ENCODE measurements at places on chromosomes 5 and 9.

- DNase-seq, result no peak
Observed at GRCh38 chr9:124768334-124768733, 2.8 kb downstream of the NR6A1 start.

DNA sequence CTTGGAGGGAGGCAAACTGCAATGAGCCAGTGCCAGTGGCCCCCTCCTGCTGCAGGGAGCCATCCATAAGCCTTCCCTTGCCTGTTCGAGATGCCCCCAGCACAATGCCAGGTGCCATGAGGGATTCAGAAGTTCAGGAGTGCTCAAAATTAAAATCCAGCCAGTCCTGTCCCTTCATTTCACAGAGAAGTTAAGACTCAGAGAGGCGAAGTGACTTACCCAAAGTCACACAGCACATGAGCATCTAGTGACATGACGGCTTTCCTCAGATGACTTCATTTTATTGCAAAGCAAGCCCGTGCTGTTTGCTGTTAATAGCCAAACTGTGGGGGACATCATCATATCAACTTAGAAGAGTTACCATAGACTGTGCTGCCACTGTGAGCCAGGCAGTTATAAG, 69.3 kb upstream of the SAP30L start:
- DNase-seq, result no peak

GRCh38 chr5:54514291-54514690, 3.3 kb upstream of the SNX18 start:
- DNase-seq, result no peak

DNA sequence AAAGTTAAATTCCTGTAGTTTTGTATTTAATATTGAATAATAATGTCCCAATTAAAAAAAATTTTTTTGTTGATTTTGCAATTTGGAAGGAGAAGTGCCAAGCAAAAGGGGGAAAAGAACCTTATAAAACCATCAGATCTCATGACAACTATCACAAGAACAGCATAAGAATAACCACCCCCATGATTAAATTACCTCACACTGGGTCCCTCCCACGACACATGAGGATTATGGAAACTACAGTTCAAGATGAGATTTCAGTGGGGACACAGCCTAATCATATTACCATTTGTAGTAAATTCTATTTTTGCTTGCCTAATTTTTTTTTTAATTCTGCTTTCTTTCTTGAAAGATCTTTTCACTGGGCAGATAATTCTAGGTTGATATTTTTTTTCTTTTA, 33.4 kb upstream of the FCHO2 start:
- DNase-seq, result no peak

GRCh38 chr9:3277200-3277599, 248.6 kb downstream of the RFX3 start:
- DNase-seq, result no peak

- no peak for DNase-seq
Observed at GRCh38 chr9:91734371-91734981, 215.6 kb downstream of the ROR2 start.

- no peak for DNase-seq
Observed at GRCh38 chr5:91955610-91956009, 572.5 kb upstream of the ARRDC3 start.

DNA sequence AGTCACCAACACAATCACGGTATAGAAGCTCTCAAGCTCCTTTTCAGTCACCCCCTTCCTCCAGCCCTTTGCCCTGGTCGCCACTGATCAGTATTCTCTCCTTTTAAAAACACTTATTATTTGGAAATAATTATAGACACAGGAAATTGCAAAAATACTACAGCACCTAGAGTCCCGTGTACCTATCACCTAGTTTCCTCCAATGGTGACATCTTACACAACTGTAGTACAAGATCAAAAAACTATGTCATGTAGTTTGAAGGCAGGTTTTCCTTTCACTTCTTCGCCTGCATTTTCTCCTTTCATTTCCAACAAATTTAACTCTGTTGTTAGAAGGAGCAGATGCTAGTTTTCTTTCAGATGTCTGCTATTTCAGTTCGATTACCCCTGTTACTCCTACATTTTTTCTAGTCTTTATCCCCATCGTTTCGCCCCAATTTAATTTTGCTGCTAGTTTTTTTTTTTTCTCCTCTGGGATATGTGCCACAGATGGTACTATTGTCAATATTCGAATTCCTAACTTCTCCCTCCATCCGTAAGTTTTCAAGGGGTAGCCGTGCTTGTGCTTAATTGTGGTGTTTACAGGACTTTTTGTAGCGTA, 612 bp upstream of the ATG10 start:
- DNase-seq, result peak; percentile 12

DNA sequence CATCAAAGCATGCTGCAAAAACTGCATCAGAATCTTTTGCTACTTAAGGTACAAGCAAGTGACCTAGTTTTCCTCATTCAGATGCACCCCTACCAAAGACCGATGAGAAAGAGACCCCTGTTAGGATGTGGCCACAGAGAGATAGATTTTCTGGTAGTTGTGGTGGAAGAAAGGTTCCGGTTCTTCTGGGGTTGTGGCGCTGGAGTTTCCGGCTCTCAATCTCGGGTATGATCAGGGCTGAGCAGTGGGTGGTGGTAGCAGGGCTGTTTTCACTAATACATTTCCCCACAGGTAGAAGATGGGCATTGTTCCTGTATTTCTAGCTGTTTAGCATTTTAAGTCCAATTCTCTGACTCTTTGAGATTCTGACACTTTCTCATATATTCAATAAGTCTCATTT, 58.4 kb downstream of the PCSK1 start:
- DNase-seq, result no peak

DNA sequence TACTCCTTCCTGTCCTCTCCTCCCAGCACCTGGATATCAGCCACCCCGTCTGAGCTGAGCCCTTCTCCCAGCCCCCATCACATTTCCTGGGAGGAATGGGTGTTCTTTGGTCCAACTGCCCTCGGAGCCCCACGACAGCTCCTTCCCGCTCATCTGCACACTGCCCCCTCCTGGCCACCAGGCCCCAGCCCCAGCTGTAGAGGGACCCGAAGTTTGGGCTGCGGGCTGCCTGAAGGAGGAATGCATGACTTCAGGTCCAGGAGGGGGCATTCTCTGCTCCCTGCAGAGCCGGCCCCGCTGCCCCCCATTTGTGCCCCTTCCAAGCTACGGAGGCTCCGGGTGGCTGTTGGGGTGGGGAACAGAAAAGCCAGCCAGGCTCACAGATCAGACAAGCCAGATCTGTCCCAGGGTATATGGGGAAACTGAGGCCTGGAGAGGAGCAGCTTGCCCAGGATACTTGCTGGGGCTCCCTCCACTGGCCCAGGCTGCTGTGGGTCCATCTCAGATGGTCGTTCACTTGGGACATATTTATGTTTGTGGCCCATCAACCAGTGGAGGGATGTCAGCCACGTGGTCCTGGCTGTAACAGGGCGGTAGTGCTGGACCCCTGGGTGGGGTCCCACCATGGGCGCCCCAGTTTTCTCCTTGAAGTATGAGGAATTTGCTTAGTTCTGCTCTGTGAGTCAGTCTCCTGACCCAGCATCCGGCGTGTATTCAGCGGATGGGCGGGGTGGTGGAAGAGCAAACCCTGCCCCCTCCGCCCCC, 33.1 kb downstream of the DAB2IP start:
- DNase-seq, result no peak

GRCh38 chr9:132487351-132487791, 77.4 kb downstream of the CFAP77 start:
- DNase-seq, result no peak

GRCh38 chr5:90878081-90878480, 319.5 kb downstream of the ADGRV1 start:
- no peak for DNase-seq

DNA sequence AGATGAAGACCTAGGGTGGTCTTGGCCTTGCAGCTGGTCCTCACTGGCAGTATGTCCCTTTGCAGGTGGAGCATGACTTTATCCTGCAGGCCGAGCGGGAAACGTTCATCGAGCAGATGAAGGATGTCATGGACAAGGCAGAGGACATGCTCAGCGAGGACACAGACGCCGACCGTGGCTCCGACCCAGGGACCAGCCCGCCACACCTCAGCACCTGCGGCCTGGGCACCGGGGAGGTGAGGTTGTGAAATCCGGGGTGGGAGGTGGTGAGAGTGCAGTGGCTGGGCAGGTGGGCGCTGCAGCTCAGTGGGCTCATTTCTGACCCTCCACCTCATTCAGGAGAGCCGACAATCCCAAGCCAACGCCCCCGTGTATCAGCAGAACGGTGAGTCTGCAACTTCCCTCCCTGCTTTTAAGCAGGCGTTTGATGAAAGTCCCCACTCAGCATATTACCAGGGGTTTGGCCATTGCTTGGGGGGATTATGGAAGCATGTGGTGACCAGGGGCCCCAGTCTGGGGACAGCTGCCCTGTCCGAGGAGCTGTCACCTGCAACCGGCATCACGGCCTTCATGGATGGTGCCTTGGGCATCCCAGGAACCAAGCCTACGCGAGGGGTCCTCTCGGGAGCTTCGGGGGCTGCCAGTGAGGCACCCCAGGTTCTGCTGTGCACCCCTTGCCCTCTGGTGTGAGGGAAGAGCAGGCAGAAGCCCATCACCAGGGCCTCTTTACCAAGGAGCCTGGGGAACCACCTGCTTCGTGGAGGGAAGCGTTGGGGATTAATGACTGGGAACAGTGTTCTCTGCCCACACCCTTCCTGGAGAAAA, 84.0 kb downstream of the WNK2 start:
- DNase-seq, result no peak

DNA sequence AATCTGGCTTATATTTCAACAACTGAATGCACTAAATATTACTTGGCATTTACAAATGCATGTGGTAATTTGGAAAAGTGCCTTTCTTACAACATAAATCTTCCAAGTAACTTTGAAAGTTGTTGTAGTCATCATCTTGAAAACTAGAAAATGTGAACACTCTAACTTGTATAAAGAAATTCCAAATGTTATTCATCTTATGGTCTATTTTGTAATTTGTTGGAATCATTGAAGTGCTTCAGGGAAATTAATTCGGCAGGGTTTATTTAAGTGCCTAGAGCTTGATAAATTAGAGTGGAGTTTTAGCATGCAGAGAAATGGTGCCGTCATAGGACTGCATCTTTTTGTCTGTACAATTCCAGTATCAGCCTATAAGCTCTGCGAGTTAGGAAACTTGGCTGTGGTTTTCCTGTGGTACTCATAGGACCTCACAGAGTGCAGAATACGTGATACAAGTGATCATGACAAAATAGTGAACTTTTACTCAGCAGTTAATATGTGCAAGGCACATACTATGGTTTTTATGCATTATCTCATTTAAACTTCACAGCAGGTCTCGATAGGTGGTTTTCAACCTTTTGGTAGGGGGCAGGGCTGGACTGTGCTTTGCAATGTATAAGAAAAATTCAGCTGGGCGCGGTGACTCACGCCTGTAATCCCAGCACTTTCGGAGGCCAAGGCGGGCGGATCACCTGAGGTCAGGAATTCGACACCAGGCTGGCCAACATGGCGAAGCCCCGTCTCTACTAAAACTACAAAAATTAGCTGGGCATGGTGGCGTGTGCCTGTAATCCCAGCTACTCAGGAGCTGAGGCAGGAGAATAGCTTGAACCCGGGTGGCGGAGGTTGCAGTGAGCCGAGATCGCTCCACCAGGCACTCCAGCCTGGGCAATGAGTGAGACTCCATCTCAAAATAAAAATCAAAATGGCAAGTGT, 79.6 kb downstream of the RAI14 start:
- DNase-seq, result no peak

- DNase-seq, result peak; percentile 65
Observed at GRCh38 chr9:27365707-27366376, 68.9 kb upstream of the EQTN start.

DNA sequence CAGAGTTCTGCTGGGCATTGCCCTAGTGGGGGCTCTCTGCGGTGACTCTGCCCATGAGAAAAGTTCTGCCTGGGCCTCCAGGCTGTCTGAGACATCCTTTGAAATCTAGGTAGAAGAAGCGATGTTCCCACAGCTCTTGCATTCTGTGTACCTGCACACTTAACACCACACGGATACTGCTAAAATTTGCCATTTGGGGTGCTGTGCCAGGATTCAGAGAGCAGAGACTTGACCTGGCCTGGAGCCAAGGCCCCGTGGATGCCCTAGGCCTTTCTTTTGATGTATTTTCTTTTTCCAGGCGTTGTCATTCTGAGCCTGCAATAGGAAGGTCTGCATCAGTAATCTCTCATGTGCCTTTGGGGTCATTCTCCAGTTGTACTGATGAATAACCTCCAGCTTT, 89.3 kb upstream of the IL12B start:
- DNase-seq, result no peak

DNA sequence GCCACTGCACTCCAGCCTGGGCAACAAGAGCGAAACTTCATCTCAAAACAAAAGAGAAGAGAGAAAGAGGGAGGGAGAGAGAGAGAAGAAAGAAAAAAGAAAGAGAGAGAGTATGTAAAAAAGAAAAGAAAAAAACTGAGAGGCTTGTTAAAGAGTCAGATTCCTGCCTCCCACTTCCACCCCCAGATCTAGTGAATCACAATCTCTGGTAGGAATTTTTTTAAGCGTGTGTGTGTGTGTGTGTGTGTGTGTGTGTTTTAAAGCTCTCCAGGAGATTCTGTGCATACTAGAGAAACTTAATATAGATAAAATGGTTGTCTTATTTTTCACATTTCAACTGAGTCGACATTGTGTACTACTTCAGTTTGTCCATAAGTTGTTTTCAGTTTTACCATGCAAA, 32.0 kb downstream of the SAR1B start:
- no peak for DNase-seq

DNA sequence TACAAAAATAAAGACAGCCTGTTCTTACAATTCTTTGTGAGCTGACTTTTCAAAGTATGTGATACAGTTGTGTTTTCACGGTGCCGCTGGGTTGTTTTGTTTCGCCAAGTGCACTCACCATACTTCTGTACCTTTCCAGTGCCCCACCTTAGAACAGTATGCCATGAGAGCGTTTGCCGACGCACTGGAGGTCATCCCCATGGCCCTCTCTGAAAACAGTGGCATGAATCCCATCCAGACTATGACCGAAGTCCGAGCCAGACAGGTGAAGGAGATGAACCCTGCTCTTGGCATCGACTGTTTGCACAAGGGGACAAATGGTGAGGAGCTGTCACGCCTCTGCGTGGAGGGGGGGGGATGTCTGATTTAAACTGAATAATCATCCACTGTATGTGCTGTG, 12.9 kb downstream of the CCT5 start:
- DNase-seq, result no peak

GRCh38 chr5:122400938-122401337, 88.9 kb downstream of the SNCAIP start:
- DNase-seq, result no peak

- no peak for DNase-seq
Observed at GRCh38 chr5:158648631-158649030, 451.1 kb downstream of the EBF1 start.

DNA sequence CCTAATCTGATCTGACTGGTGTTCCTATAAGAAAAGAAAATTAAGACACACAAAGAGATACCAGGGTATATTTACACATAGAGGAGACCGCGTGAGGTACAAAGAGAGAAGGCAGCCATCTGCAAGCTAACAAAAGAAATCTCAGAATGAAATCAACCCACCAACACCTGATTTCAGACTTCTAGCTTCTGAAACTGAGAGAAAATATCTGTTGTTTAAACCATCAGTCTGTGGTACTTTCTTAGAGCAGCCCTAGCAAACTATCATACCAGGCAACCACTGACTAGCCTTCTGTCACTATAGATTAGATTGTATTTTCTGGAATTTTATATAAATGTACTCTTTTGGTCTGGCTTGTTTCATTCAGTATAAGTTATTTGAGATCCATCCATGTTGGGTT, 779.3 kb upstream of the ACO1 start:
- no peak for DNase-seq
